ENCODE measurements at places on chromosomes 7 and 10. TPM values are rescaled to one million over a fixed set of nuclear protein-coding genes. Genes with fewer than 3 reads are reported as not detected.

Gene GJD4
- total RNA-seq: not detected

Gene SH2D4B
- total RNA-seq: not detected

Gene NUP205
- total RNA-seq: 52.1 TPM

Gene TMEM196
- not detected for total RNA-seq

- no peak for DNase-seq
These were observed 51.4 kb downstream of the PCGF5 start for GRCh38 chr10:91271886-91272285.

DNA sequence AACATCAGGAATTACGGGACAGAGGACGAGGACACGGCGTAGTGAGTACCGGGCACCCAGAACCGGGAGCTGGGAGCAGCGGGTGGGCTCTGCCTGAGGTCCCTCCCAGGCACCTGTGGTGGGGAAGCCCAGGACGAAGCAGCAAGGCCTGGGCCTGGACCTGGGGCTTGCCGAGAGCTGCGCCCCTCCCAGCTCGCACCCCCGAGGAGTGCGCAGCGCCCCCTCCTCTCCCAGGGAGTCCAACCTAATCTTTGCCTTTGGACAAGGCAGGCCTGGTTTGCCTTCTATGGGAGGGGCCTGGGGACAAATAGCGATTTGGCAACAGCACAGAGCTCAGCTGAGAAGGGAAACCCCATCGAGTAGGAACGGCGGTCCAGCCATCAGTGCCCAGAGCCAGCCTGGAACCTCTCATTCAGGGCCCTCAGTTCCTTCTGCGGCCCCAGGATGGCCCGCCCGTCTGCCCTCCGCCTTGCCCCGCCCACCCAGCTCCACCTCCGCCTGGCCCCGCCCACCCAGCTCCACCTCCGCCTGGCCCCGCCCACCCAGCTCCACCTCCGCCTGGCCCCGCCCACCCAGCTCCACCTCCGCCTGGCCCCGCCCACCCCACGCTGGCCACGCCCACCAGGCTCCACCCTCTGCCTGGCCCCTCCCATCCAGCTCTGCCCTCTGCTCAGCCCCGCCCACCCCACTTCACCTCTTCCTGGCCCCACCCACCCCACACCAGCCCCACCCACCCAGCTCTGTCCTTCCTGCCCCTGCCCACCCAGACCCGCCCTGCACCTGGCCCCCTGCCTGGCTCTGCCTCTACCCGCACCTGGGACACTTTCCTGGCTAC lies 32.5 kb upstream of the KNDC1 start:
- no peak for DNase-seq

All from glomerular endothelial cell (primary cell).